T-helper 17 cell (primary cell): ENCODE measurements at places on chromosomes 2 and 18. TPM values are rescaled to one million over a fixed set of nuclear protein-coding genes. Genes with fewer than 3 reads are reported as not detected.

Gene KCNF1
- not detected for total RNA-seq

Gene BOLL
- total RNA-seq, result not detected

Gene CNDP1
- total RNA-seq, result 0.20 TPM

Gene SLC11A1
- total RNA-seq, result 23.9 TPM

Gene CD8B
- total RNA-seq, result not detected

Gene FIGLA
- not detected for total RNA-seq

Gene INPP5D
- total RNA-seq, result 184 TPM

Gene PDE1A
- not detected for total RNA-seq

Gene HOXD10
- total RNA-seq, result not detected

Gene TRIM54
- not detected for total RNA-seq

DNA sequence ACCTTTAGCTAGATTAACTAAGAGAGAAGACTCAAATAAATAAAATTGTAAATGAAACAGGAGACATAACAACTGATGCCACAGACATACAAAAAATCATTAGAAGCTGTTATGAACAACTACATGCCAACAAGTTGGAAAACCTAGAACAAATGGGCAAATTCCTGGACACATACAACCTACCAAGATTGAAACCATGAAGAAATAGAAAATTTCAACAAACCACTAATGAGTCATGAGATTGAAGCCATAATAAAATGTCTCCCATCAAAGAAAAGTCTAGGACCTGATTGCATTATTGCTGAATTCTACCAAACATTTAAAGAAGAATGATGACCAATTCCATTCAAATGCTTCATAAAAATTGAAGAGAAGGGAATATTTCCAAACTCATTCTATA is 54.3 kb downstream of the ST3GAL5 start:
- DNase-seq, result no peak

- DNase-seq, result no peak
These were observed 51.9 kb downstream of the LRPPRC start for GRCh38 chr2:43943809-43944452.

- DNase-seq, result no peak
These were observed 221.4 kb downstream of the CMPK2 start for GRCh38 chr2:6644261-6644660.

GRCh38 chr2:120441744-120442471 is 96.0 kb downstream of the INHBB start:
- DNase-seq, result no peak

DNA sequence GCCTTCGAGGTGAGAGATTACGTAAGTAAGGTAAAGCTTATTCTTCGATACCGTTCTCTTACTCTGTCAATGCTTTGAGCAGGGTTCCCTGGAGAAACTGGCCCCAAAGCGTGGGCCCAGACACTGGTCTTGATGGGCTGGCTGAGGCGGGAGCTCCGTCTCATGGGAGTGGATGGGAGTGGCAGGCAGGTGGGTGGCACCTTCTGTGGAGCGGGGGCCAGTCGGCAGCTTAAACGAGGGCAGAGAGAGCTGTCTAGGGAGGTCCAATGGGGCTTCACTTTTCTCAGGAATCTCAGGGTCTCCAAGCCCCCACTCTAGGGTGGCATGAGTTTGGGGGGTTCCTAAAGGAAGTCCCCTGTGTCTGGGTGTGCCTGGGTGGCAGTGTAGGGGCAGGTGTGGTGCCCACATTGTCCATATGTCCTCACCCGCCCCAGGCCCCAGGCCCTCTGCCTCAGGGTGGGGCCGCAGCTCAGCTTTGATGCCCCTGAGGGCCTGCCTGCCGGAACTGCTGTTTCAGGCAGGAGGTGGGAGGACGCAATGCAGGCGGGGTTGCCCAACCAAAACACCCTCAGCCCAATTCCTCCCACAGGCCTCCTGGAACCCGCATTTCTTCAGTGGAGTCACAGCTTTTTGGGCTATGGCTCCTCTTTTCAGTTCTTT is 32.5 kb upstream of the FOSL2 start:
- no peak for DNase-seq

GRCh38 chr18:35729991-35730668 is 148.6 kb downstream of the GALNT1 start:
- no peak for DNase-seq

DNA sequence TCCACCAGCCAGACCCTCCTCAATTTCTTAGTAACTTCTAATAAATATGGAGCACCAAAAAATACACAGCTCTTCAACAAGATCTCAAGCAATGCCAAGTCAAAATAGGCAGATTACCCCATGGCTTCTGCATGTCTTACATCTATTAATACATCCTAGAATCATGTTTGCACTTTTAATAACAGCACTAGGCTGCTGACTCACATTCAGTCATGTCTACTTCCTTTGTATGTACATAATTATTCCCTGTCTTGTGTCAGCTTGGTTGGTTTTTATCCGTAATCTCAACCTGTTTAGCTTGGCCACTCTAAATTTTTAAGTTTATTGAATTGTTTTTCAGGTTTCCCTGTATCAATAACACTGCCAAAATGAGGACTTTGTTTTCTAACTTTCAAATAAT is 420.1 kb upstream of the ACVR2A start:
- DNase-seq, result no peak

- DNase-seq, result no peak
These were observed 161.4 kb downstream of the RPIA start for GRCh38 chr2:88852753-88853402.

DNA sequence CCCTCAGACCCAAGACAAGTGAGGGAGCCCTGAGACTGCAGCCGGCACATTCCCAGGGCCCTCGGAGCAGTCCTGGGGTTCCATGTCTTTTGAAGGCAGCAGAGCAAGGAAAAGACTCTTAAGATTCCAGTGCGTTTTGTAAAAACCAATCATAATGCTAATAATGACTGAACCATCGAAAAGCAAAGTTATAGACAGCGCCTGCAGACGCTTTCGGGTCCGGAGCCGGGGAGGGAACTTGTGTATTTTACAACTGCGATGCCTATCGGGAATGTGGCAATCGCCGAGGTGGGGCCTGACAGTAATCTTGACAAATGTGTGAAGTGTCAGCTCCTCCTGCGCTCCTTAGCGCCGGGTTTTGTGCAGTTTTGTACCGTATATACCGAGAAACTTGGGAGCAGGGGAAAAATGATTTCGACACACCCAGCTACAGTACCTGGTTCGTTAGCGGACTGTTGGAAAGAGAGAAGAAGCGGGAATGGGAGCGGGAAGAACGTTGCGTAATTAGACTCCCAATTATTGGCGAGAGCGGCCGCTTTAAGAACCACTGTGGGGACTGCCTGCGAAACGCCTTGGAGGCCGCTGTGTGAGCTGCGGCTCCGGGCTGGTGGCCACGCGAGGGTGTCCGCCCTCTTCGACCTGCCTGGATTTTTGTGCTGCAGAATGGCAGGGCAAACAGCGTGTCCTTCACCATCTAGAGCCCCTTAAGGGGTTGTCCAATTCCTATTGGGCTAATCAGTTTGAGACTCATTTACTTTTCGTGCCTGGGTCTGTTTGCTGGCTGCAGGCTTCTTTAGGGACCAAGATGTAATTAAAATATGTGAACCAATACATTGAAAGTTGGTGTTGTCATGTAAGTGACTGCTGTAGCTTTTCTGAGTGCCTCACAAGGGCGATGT is 2.4 kb downstream of the EPAS1 start:
- no peak for DNase-seq

GRCh38 chr2:82811946-82812345 is 1647.1 kb downstream of the SUCLG1 start:
- DNase-seq, result no peak

DNA sequence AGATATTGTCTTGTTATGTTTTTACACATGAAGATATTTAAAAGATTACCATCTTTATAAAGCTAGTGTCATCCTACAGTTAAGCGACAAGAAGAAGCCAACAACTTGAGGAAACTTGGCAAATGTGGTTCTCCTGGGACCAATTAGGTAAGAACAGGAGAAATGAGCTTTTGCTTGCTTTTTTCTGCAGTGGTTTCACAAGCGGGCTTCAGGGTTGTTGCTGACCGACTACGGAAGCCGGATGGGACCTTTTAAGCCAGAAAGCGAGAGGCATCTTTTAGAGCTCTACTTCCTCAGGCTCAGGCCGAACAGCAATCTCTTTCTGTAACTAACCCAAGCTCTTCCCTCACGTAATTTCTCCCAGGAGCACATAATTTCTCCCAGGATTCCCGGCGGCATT is 256.5 kb downstream of the CNTNAP5 start:
- no peak for DNase-seq

DNA sequence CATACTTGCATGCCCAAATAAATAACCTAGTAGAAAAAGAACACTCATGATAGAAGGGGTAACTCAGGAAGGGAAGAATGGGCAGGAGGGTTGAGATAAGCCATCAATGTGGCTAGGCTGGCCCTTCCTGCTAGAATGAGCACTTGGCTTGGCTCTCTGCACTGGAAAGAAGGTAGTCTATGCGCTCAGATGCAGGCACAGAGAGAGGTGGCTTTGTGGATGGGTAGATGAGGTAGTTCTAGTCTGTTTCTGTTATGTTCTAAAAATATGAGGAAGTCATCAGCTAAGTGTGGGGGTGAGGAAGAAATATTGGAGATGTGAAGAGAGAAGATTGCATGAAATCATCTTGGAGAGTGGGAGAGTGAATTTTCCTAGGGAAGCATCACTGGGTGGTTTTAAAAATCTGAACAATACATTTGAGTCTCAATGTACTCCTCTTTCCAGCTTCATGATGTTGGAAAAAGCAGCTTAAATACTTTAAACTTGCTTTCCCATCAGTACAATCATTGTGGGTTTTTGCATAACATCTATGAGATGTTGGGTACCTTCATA is 357.1 kb downstream of the CNTNAP5 start:
- no peak for DNase-seq

DNA sequence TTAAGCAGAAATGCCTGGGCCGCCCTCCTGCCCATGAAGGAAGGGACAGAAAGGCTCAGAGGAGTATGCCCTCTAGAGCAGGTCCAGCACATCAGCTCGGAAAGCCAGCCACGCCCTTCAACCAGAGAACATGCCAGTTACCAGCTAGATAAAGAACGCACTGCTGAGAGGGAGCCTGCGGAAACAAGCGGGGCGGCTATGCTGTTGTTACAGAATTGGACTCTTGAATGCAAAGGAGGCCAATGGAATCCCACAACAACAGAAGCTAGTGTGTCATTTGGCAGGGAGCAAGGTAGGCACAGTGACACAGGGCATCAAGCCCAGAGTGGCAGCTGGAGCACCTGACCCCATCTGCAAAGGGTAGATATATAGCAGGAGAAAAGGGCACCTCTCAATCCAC is 242.9 kb upstream of the ID2 start:
- no peak for DNase-seq

DNA sequence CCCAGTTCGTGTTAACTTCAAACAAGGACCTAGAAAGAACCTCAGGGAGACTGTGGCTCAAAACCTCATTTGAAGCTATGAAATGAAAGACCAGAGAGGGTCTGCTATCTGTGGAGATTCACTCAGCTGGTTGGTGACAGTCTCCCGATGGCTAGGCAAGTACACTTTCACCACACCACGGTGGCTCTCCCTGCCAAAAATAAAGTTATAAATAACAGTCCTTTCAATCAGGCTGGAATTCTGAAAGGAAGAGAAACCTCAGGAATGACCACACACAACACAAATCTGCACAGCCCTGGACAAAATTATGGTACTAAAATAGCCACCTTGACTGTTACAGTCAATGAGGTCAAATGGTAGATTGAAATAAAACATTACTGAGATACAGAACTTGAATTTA is 160.3 kb upstream of the ACAA2 start:
- no peak for DNase-seq
